ENCODE measurements at places on chromosomes 5 and 9.

- no peaks in the 10 kb centered on the region for H3K36me3 ChIP-seq
- no peak overlapping the region for H3K27ac ChIP-seq
- DNase-seq = no peak
- H3K27me3 ChIP-seq = no peaks in the 10 kb centered on the region
- no peak overlapping the region for H3K4me3 ChIP-seq
Observed at GRCh38 chr9:14296495-14297113, 17.3 kb downstream of the NFIB start.

DNA sequence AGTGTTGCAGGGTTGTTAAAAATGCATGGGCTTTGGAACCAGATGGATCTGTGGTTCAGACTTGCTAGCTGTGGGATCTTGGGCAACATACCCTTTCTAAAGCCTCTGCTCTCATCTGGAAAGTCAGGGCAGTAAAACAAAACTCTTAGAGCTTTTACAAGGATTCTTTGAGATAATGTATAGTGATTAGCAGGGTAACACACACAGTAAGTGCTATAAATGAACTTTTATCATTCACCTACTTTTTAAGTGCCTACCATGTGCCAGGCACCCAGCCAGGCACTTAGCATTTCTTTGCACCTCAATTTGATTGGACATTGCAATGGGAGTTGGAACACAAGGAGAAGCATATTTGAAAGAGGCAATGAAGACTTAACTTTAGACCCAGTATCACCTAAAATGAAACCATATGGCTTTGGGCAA lies 208.6 kb upstream of the PAPPA start:
- DNase-seq = no peak
- no peak overlapping the region for H3K27ac ChIP-seq
- H3K27me3 ChIP-seq = no peaks in the 10 kb centered on the region
- H3K4me1 ChIP-seq = no peaks in the 10 kb centered on the region
- H3K36me3 ChIP-seq = no peaks in the 10 kb centered on the region

- peaks cover 11% of the 10 kb centered on the region for H3K36me3 ChIP-seq
- H3K4me3 ChIP-seq = no peak overlapping the region
- no peak overlapping the region for H3K27ac ChIP-seq
- H3K4me1 ChIP-seq = peaks cover 38% of the 10 kb centered on the region
Observed at GRCh38 chr9:34256104-34256503, 73.0 kb downstream of the KIF24 start.

DNA sequence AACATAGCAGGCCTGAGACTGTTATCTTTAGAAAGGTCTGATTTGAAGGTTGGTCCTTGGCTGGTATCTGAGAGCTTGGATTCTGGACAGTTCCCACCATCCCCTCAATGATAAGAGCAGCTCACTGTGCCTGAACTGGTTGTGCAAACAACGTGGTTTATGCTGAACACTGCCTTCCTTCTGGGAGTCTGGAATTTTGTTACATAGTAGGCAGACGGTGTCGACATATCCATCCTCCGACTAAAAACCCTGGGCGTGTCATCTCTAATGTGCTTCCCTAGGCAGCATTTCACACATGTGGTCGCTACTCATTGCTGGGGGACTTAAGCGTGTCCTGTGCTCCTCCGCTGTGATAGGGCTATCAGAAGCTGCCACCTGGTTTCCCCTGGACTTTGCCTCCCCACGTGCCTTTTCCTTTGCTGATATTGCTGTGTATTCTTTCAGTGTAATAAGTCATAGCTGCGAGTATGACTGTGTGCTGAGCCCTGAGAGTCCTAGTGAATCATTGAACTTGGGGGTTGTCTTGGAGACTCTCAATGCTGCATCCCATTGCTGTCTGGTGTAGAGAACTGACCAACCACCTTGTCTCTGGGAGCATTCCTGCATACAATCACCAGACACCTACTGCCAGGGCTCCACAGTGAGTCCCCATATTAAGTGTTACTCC lies 119.1 kb upstream of the TBC1D2 start:
- no peak overlapping the region for H3K27ac ChIP-seq
- no peak for DNase-seq
- no peak overlapping the region for H3K4me3 ChIP-seq
- no peaks in the 10 kb centered on the region for H3K36me3 ChIP-seq
- no peaks in the 10 kb centered on the region for H3K27me3 ChIP-seq

DNA sequence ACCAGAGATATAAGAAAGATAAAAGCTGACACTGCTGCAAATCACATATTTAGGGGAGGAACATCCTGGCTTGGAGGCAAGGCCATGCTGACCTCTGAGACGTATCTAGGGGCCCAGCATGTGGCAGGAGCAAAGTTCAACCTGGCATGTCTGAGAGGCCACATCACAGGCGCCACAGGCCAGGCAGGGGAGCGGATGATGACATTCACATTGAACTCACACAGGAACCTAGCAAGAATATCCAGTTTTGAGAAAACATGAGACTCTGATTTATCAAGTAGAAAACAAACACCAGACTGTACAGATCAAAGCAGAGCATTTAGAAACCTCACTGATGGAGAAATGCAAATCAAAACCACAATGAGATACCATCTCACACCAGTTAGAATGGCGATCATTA lies 64.2 kb upstream of the STK32A start:
- peak; percentile 88 for DNase-seq
- peak overlapping the region; percentile 63 for H3K27ac ChIP-seq
- peaks cover 26% of the 10 kb centered on the region for H3K4me1 ChIP-seq
- no peaks in the 10 kb centered on the region for H3K27me3 ChIP-seq

Measured in adrenal gland (tissue), 19 donors.